ENCODE measurements at places on chromosomes 4 and X.

GRCh38 chrX:153782313-153782712, 1.5 kb downstream of the SRPK3 start:
- DNase-seq = no peak

- peak; percentile 86 for DNase-seq
Measured at GRCh38 chr4:73718375-73719373, 21.7 kb upstream of the CXCL8 start.

DNA sequence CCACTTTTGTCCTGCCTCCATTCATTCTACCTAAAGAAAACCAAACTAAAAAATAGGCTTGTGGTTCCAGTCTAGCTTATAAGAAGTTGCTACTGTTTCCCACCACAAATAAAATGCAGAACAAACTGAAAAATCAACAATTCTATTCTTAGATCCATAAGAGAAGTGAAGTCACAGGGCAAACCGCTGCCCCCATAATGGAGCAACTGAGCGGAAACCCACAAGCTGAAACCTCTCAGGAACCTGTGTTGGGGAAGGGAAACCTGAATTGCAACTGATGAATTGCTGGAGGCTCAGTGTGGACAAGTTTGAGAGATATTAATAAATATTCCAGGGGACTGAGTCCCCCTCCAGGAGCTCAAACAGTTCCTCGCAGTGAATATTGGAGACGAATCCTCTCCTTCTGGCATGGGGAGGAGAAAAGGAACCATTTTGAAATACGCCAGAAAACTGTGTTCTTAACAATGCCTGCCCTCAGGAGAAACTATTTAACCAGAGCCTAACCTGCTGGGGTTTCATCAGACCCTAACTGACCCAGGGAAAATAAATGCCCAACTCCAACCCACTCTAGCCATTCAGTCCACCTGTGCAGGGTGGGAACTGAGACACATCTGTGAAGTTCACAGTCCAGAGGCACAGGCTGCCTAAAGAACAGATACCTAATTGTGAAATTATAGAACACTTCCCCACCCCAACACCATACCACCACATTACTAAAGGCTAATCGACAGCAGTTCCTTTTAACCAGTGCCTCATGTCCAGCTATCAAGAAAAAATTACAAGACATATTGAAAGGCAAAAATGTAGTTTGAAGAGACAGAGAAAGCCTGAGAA, 22.8 kb upstream of the SH3RF1 start:
- DNase-seq = no peak

DNA sequence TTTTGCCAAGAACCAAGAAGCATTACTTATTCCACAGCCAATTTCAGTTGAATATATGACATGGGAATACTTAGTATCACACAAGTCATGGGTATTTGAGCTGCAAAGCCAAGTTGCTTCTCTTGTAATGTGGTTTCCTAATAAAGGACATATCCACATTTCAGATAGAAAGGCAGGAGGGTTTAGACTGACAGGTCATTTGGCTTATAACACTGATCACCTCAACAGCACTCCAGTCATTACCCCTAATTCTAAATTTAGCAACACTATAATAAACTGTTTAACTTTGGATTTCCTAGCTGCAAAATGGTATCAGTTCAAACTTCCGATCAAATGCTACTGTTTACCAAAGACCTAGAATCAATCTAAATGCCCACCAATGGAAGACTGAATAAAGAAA, 114.0 kb upstream of the FTHL17 start:
- DNase-seq = no peak

DNA sequence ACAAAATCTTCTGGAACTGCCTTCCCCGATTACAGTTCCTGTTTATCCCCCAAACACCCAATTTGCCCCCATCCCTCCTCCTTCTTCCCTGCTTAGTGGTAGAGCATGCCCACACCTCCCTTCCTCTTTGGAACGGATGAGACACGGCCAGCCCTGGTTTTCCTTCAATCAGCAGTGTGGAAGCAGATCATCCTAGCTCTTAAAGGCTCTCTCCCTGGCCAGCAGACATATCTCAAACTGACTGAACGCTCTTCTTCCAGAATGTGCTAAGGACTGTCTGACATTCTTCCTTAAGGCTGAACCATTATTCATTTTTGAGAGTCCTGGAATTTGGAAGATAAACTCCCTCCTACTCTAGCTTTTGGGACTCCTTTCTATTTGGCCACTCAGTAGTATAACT, 161.1 kb downstream of the TRIML1 start:
- no peak for DNase-seq

GRCh38 chrX:11214346-11215190, 78.6 kb upstream of the AMELX start:
- DNase-seq = no peak

DNA sequence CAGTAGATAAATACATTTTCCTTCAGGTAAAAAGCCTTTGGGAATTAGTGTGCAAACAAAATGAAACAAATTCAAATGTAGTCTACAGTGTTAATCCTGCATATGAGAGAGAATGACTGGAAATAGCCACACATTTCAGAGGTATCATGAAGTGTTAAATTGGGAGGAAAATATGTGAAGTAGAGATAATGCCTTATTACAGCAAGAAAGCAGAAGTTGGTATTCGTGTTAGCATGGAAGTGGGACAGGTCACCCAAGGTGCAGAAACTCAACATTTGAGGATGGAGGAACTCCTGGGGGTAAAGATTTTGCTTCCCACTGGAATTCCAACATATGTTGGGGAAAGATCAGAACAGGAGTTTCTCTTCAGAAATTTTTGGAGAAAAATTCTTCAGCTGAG, 51.3 kb downstream of the EMCN start:
- no peak for DNase-seq

GRCh38 chr4:53730031-53730805, 138.9 kb upstream of the LNX1 start:
- DNase-seq = no peak

- DNase-seq = no peak
Measured at GRCh38 chr4:43690116-43690515, 758.5 kb downstream of the KCTD8 start.

DNA sequence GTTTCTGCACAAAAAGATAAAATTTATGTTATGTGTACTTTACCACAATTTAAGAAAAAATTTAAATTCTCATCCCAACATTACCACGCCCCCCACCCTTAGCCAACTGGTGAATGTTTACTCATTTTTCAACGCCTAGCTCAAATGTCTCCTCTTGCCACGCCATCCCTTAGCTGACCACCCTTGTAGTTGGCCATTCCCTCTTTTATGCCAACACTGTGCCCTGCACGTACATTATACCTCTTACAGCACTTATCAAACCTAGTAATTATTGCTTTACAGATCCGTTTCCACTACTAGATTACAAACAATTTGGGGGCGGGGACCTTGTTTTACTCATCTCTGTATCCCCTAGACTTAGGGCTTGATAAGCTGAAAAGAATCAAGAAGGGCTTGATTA, 644 bp downstream of the ERCC6L start:
- no peak for DNase-seq

- no peak for DNase-seq
Measured at GRCh38 chrX:31449081-31449480, 377.2 kb upstream of the FTHL17 start.

DNA sequence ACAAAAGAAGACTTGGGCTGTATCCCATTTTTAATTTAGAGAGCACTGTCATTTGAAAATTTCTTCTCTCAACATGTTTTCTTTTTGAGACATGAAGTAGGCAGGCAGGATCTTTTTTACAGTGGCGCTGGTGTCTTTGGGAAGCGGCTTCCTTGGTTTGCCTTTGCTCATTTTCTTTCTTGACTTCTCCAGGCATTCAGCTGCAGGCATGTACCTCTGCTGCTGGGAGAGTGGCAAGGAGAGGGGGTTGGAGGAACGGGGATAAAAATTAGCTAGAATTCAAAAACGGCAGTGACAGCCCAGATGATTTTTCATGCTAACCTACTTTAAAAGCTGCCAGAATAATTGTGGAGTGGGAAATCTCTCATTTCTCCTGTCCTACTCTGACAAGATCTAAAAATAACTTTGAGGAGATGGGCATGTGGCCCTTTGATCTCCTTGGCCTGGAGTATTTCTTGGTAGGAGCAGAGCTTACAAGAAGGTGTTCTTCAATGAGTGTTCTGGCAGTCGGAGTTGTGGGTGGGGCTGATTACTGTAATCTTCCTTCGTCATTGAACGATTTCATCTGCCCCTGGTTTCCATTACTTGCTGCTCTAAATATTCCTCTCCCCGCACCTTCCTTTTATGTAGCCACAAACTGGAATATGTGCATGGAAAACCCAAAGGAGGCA, 54.8 kb downstream of the TBL1X start:
- peak; percentile 36 for DNase-seq

GRCh38 chr4:87045234-87045558, 110.4 kb downstream of the AFF1 start:
- no peak for DNase-seq

DNA sequence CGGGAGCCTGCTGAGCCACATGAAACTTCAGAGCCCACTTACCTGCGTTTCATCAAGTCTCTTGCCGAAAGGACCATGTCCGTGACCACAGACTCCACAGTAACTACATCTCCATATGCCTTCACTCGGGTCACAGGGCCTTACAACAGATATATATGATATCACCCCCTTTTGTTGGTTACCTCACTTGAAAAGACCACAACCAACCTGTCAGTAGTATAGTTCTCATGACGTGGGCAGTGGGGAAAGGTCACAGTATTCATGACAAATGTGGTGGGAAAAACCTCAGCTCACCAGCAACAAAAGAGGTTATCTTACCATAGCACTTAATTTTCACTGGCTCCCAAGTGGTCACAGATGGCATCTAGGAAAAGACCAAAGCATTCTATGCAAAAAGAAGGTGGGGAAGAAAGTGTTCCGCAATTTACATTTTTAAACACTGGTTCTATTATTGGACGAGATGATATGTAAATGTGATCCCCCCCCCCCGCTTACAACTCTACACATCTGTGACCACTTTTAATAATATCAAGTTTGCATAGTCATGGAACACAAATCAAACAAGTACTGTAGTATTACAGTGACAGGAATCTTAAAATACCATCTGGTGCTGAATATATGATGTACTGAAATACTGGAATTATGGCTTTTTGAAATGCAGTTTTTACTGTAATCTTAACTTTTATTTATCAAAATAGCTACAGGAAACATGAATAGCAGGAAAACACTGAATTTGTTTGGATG, 129.9 kb downstream of the TET2 start:
- no peak for DNase-seq

GRCh38 chrX:16511796-16512776, 137.9 kb upstream of the S100G start:
- peak; percentile 15 for DNase-seq

DNA sequence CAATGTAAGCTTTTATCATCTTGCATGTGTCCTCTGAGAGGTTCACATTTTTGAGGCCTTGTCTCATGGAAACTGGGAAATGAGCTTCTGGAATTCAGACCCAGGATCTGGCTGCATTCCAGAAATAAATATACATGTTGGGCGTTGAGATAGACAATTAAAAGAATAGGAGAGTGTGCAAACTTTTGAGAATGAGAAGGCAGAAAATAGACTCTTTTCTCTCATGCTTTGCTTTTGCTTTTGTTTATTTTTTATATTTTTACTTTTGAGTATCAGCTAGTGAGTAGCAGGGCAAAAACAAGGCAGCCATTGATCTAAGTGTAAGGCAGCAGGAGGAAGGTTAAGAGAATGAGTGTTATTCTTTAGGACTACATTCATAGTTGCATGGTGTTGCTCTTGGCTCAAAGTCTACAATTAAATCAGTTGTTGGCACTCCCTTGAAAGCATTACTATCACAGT, 12.4 kb downstream of the SHROOM3 start:
- DNase-seq = no peak

DNA sequence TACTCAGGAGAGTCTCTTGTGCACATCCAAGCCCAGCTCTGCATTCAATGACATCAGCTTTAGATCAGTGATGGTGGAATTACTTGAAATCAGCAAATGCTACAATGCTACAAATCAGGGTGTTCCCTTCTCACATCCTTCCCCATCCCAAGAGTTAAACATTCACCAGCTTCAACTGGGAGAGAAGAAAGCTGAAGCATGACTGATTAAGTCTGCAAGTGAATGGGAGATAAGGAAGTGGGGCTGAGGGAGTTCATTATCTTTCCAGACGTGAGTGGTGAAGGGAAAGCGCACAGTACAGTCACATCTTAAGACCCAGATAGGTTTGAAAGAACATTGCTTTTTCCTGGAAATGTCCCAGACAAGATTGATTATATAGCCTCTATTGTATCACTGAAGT, 26.2 kb upstream of the MAP9 start:
- no peak for DNase-seq

GRCh38 chrX:154411981-154412340, 622 bp downstream of the TAFAZZIN start:
- peak; percentile 35 for DNase-seq

DNA sequence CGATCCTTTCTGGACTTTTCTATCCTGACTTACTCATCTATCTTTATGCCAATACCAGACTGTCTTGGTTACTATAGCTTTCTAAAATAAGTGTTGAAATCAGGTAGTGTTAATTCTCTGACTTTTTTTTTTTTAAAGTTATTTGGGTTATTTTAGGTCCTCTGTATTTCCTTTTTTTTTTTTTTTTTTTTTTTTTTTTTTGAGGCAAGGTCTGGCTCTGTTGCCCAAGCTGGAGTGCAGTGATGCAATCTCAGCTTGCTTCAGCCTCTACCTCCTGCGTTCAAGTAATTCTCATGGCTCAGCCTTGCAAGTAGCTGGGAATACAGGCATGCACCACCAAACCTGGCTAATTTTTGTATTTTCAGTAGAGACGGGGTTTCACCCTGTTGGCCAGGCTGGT, 2.8 kb upstream of the NELFA start:
- DNase-seq = peak; percentile 20

GRCh38 chrX:69627744-69628143, 11.8 kb downstream of the EDA start:
- DNase-seq = no peak

GRCh38 chrX:73847991-73848390, 285.0 kb downstream of the CHIC1 start:
- no peak for DNase-seq

DNA sequence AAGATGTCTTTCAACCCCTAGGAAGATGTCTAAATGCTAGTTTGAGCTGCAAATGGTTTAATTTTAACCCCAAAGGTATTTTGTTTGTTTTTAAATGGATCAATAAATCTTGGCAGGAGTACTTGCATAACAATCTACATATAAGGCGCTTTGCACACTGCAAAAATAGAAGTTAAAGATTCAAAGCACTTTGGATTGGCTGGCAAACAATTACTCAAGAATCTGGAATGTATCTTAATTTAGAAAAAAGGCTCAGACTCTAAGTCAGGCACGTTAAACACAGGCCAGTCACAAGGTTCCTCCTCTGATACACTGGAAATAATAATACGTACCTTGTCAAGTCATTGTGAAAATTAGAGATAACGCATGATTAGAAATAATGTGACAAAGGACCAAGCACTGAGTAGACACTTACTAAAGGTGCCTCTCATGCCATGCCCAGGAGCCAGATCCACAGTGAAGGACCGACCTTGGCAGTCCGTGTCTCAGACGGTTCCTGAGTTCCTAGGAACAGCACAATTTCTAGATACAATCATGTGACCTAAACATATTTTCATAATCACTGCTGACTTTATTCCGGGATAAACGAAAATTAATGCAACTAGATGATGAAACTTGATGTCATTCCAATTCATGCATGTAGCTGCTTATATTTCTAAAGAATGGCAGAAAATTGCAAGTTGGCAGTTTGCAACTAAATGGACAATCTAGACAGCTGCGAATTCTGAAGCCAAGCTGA, 49.6 kb downstream of the PROM1 start:
- DNase-seq = peak; percentile 35

Data from fibroblast of gingiva (primary cell).